ENCODE measurements at places on chromosomes 2 and 18.
A peak's percentile ranks its signal among the peaks of the same experiment; 100 is the strongest.

DNA sequence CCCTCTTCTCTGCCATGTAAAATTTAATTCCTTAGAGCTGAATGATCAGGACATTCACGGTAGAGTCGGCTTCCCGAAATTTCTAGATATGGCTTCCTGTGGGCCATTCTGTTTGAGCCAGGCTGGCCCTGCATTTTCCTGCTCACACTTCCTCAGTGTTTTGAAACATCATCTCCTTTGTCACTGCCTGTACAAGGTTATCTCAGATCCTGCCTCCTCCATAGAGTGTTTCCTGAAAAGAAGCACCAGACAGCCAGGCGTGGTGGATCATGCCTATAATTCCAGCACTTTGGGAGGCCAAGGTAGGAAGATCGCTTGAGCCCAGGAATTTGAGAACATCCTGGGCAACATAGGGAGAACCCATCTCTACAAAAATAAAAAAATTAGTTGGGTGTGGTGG is 43.6 kb downstream of the GRHL1 start:
- no peak for DNase-seq

DNA sequence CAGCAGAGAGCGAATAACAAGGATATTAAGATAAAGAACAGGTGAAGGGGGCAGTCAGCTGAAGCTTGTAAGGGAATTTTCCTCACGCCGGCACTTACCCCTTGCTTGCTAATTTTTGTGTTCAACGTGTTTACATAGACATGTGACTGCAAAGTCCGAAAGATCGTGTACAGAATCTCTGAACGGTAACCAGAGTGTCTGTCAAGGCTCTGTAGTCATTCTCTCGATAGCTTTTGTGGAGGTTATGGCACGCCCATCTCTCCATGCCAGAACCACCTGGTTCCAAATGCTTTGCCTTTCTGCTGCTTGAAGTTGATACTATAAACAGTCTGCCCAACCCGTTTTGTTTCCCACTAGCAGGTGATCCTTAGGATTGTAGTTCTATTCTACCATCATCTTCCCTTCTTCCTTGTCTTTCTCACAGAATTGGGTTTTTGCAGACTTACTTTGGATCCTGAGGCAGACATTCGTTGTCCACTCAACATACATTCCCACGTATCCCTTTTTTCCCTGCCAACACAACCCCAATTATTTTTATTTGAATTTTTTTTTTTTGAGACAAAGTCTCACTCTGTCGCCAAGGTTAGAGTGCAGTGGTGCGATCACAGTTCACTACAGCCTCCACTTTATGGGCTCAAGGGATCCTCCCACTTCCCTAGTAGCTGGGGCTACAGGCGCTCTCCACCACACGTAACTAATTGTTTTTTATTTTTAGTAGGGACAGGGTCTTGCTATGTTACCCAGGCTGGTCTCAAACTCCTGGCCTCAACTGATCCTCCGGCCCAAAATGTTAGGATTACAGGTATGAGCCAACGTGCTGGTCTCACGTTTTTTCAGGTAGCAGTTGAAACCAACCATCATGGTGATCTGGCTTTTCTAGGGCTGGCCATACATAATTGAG is 1.3 kb upstream of the USP34 start:
- peak; percentile 26 for DNase-seq

DNA sequence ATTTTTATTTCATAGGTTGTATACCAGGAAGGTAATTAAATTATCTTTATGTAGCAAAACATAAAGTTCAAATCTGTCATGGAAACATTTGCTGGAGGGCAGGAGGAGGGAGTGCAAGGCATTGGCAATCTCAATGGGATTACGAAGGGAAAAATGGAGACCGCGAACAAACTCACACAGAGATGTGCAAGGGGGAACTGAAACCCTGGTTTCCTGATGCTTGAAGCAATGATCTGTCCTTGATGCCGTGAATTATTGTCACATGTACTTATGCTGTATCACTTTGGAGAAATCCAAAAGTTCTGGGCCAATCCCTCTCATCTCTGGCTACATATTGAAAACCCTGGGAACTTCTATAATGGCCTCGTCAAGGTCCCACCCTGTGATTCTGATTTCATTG is 65.0 kb upstream of the MFF start:
- no peak for DNase-seq

DNA sequence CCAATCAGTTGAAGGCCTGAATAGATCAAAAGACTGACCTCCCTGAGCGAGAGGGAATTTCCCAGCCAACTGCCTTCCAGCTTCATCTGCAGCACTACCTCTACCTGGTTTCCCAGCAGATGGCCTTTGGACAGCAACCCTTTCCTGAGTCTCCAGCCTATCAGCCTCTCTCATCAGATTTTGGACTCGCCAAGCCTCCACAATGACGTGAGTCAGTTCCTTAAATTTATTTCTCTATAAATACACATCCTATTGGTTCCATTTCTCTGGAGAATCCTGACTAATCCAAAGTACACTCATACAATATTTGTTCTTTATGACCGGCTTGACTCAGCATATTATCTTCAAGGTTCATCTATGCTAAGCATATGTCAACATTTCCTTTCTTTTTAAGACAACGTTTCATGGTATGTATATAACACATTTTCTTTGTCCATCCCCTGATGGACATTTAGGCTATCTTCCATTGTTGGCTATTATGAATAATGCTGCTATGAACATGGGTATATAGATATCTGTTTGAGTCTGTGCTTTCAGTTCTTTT is 294.6 kb downstream of the LRATD1 start:
- DNase-seq = no peak

GRCh38 chr18:55407191-55407590 is 180.8 kb downstream of the TCF4 start:
- DNase-seq = no peak

DNA sequence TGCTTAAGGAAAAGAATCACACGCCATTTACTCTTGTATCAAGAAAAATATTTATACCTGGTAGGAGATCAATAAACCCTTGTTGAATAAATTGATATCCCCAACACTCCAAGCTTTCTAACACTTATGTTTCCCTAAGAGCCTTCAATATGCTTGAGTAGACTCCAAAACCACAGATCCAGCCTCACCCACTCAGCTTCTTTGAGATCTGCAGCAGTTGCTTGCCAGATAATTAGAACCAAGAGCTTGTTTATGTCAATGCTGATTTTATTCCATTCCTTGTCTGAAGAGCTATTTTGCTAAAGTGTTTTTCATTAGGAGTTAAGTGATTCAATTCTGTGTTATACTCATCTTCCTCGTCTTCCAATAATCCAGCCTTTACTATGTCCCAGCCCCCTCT is 26.3 kb upstream of the CRIM1 start:
- peak; percentile 20 for DNase-seq

- DNase-seq = no peak
Observed at GRCh38 chr2:32905270-32905669, 41.5 kb upstream of the LTBP1 start.

- DNase-seq = no peak
Observed at GRCh38 chr18:75029481-75029880, 179.5 kb downstream of the PTGR3 start.

GRCh38 chr18:44358402-44358801 is 322.3 kb upstream of the SETBP1 start:
- DNase-seq = no peak

GRCh38 chr2:218513676-218514075 is 54.5 kb downstream of the USP37 start:
- DNase-seq = no peak

- no peak for DNase-seq
Observed at GRCh38 chr2:12044857-12045256, 298.4 kb downstream of the LPIN1 start.

- no peak for DNase-seq
Observed at GRCh38 chr2:1598041-1598710, 146.1 kb downstream of the PXDN start.

- DNase-seq = peak; percentile 56
Observed at GRCh38 chr2:127733816-127734537, 32.7 kb downstream of the SFT2D3 start.
